ENCODE measurements at places on chromosomes 5 and 9.

GRCh38 chr9:137150617-137151457 is 11.9 kb downstream of the GRIN1 start:
- DNase-seq: no peak

- peak; percentile 80 for DNase-seq
Observed at GRCh38 chr9:20290257-20290656, 332.0 kb downstream of the MLLT3 start.

DNA sequence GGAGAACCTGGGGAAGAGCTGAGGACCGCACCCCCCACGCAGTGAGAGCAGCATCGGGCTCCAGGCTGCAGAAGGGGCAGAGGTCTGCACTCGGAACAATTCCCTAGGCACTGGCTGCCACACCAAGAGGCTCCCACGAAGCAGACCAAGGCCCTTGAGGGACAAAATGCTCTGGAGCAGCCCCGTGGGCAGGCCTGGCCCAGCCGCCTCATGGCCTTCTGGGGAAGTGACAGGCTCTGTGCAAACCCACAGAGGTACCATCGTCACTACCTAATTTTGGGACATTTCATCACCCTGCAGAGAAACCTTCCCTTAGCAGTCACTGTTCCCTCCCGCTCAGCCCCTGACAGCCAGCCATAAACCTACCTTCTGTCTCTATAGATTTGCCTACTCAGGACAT is 15.9 kb downstream of the FBXW5 start:
- no peak for DNase-seq

DNA sequence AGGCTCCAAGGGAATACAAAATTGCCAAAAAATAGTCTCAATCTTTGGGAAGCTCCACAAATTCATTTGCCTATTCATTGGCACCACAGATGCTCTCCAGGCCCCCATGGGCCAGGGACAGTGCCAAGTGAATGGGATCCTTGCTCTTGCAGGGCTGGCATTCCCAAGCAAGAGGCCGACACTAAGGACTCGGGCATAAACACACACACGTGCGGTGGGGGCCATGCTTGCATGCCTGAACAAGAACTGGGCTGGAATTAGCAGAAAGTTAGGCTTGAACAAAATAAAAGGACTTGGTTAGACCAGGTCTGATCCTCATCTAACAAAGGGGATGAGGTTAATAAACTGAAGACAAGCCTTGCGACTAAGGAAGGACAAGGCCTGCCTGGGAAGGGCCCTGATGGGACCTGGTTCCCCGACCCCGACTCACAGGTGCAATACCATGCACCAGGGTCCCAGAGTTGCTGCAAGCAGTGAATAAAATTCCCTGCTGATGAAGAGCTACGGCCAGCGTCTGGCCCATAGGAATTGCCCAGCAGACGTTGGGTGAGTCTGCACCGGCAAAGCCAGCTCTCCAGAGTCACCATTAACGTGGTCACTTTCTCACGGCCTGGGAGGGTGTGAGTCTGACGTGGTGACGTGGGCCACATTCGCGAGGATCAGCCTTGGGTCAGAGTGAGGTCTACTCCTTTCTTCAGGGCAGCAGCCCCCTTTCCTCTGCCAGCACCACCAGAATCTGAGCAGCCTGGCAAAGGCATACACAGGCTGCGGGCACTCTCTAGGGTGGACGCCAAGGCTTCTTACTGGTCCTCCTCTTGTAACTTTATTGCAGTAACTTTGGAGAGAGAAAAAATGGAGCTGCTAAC is 77.4 kb upstream of the FCN1 start:
- peak; percentile 9 for DNase-seq

DNA sequence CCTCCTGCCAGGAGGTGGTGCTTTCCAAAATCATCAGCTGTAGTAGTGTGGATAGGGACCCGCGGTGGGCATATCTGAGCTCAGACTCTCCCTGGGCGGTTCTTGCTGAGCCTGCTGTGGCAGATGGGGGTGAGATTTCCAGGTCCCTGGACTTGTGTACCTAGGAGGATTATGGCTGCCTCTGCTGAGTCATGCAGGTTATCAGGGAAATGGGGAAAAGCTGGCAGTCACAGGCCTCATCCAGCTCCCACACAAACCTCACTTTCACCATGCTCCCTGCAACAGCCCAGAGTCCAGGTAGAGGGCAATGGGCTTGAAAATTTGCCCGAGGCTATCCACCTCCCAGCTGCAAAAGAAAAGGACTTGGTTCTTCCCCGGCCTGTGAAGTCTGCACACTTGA is 23.4 kb upstream of the MAMDC2 start:
- DNase-seq: no peak

DNA sequence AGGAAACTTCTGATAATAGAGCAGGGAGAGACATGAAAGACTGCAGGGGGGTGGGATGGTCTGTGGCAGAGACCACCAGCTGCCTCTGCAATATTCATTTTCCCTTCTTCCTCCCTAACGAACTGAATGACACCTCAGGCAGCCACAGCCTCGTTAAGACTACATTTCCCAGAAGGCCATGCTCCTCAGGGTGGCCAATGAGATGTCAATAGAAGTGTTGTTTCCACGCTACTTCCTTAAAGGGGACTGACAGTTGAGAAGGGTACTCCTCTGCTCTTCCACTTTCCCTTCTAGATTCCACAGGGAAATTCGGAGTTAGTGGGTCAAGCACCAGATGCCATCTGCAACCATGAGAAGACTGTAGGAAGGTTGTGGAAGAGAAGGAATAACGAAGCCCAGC is 52.0 kb upstream of the DAPK1 start:
- DNase-seq: peak; percentile 27

- no peak for DNase-seq
Observed at GRCh38 chr9:132351404-132352045, 3.3 kb downstream of the SETX start.

DNA sequence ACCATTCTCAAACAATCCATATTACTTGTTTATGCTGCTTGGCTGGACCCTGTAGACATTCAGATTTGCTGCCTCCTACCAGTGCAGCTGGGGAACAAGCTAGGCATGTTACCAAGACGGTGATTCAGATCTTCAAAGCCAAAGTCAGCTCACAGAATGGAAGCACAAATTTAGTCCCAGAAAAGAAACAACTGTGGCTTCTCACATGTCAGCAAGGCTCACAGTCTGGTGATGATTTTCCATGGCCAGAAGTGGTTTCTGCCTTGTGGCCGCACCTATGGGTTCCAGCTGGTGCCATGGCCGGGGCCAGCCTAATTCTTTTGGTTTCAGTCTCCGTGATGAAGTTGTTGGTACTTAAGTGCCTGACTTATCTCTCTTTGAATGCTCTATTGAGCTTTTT is 182.2 kb downstream of the TMC1 start:
- no peak for DNase-seq

DNA sequence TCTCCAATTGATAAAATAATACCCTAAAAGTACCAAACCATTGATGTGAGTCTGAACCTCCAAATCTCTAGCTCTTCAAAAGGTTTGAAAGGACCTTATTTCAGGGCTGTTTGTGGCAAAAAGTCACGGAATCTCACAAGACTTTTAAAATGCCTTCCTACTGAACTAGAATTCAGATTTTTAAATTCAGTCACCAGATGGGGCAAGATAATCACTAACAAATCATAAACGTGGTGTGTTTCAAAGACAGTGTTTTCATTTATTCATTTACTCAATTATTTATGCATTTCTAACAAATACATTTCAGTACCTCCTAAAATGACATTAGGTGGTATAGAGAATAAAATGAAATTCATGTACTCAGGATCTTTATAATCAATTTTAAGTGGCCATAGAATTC is 68.2 kb upstream of the SMC2 start:
- no peak for DNase-seq

DNA sequence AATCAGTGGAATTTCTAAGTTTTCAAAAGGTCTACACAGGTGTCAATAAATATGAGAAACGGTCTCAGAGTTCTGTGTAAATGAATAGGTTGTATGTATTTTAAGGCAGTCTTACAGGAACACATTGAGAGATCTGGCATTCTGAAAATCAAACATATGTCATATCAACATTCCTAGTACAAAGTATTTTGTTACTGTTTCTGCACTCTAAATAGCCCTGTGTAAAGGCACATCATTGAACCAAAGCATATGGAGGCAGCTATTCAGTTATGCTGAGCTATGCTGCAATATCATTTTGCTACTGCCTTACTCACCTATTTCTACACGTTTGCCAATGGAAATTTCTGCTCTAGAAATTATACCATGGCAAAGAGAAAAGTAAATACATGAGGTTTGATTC is 379.1 kb downstream of the KIAA0825 start:
- DNase-seq: no peak

DNA sequence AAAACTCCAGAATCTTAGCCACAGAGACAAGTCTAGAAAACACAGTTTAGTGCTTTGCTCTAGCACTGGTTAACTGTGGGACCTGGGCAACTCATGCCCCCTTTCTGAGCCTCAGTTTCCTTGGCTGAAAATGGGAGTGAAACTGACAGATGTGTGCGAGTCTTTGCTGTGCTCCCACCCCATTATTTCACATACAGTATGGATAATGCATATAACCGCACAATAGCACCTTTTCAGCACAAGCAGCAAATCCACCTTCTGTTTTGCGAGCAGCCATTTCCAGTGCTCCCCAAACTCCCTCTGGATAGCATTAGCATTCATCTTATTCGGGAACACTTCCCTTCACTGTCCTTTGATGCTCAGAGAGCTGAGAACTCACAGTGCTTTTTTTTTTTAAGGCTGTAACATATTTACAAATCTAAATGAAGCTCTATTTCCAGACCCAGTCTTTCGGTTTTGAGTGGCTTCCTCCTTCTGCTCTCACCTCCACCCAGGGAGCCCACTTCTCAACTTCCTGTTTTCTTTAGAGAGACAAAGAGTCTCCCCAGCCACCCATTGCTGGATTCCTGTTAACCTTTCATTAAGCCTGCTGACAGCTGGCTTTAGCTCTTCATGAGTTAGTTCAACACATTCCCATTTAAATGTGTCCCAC is 49.2 kb downstream of the TIMD4 start:
- DNase-seq: peak; percentile 24

All from right hindlimb (tissue), 1 donor.